CD4-positive, alpha-beta T cell treated with Interleukin-15 for 1 hour (primary cell): ENCODE measurements at places on chromosomes 12 and 14.

DNA sequence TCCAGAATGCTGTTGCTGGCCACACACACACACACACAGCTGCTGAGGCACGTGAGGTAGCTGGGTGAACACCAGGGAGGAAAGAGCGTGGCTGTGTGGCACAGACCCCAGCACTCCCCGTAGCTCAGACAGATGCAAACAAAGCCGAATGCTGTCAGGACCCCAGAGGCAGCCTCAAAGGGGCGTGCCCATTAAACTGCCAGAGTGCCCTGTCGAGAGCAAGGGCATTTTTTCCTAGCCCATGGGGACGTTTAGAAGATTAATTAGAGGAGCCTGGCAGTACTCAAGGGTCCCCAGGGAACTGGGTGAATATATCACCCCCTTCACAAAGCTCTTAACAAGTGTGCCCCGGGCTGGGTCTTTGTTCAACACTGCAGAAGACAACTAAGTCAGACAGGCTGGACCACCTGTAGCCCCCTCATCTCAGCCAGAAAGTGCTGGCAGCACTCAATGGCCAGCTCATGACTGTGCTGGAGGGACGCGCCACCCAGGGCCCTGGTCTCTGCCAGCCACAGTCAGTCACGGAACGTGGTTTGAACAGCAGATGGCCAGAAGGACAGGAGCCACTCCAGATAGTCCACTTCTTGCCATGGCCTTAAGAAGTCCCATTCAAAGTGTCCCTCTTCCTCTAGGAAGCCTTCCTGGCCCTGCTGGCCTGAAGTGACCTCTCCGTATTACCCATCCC is 37.5 kb downstream of the TTC7B start:
- no peak for DNase-seq

- no peak for DNase-seq
These were observed 26.2 kb downstream of the TMEM30B start for GRCh38 chr14:61254808-61255526.

DNA sequence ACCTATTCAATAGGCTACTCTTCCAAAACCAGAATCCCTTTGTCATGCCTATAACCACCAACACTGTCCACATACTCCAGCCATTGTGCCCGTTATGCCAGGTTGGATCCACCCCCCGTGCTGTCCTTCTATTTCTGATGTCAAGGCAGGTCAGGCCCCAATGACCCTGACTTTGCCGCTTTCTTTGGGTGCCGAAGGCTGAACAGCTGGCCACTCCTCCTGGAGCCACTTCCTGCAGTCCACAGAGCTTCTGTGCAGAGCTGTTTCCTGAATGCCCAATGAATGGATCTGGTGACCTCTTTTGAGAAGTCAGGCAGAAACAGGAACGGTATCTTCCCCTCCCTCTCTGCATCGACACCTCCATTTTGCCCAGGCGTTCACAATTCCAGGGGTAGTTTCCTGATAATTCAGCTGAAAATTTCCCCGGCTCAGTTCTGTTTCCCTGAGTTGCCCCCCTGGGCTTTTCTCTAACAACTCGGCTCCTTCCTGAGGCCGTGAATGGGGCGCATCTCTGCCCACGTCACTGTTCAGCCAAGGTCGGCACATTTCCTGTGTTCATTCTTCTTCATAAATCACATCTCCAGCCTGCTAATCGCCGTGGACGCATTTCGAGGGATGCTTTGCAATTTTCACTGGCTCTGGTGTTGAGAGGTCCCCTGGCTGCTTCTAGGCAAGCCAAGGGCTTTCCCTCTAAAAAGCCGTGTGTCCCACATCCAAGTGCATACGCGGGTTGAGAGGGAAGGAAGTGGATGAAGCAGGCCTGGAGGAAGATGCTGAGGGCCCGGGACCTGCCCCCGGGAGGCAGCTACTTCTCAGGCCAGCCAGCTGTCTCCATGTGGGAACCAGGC is 86.5 kb downstream of the PAPOLA start:
- DNase-seq, result no peak

GRCh38 chr14:23864861-23865260 is 88.7 kb upstream of the DHRS4 start:
- no peak for DNase-seq

- DNase-seq, result no peak
These were observed 70.2 kb upstream of the TCL1A start for GRCh38 chr14:95784137-95784536.

DNA sequence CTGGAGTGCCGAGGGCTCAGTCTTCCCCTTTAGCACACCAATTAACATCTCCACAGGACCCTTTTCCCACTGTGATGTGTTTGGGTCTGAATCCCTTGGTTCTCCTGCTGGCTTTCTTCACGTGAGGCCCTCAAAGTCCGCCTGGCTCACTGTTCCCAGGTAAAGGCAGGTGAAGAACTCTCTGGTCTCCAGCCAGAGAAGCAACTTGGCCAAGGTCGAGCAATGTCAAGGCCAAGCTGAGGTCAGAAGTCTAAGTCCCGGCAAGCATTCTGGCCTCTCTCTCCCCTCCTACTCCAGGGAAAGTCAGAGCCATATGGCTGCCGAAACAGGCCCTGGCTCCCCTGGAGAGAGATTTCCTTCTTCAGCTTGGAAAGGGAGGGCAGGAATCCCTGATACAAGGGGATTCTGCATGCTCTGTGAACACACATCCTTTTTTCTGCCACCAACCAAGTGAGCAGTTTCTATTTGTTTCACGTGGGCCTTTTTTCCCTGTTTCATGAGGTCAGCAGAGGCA is 61.4 kb upstream of the ESRRB start:
- DNase-seq, result no peak

- DNase-seq, result no peak
These were observed 41.0 kb downstream of the GSC start for GRCh38 chr14:94728950-94729349.

DNA sequence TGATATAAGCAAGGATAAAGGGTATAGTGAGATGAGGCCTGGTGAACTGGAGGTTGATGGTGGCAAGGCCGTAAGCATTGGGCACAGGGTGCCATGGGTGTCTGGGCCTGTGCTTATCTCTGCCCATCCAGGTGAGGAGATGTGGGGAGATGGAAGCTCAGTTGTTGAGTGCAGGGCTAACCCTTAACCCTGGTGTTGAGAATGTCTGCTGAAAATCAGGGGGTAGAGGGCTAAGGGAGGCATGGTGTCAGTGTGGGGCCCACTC is 86.1 kb downstream of the SYNE2 start:
- no peak for DNase-seq

DNA sequence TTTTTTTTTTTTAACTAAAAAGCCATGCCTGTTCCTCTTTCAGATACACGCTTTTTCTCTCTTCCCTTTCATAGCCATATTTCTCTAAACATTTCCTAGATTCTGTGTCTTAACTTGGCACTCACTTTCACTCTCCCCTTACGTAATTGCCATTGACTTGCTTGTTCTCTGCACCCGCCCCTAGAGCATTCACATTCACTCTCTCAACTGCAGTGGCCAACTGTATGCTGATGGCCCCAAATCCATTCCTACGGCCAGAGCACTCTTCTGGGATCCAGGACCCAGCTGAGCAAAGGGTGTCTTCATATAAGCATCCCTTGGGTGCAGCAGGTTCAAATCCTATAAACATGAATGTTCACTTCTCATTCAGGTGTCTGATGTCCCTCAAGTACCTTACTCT is 59.5 kb downstream of the CKB start:
- no peak for DNase-seq

- peak; percentile 37 for DNase-seq
These were observed 198.2 kb upstream of the PLEKHG7 start for GRCh38 chr12:92504594-92504981.

- DNase-seq, result peak; percentile 41
These were observed 34.3 kb upstream of the TEX22 start for GRCh38 chr14:105363847-105364708.

- DNase-seq, result no peak
These were observed 22.9 kb upstream of the RASSF8 start for GRCh38 chr12:25935355-25936144.

DNA sequence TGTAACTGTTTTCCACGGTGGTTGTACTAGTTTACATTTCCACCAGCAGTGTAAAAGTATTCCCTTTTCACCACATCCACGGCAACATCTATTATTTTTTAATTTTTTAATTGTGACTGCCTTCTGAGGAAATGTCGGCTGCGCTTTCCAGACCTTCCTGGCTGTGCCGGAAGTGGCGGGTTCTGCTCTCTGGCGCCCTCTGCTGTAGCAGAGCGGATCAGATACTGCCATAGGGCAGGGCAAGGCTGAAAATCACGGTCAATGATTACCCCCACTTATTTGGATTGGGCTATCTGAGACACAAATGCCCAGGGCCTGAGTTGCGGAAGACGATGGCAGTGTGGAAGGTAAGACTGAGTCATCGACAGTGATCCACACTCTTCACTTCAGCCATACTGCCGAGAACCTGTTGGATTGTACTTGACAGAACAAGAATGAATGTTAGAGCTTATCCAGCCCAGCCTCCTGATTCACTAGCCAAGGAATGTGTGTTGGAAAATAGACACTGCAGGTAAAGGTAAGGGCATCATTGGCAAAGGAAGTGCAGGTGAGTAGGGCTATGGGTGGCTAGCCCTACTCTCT is 124.2 kb downstream of the NTF3 start:
- DNase-seq, result no peak

- DNase-seq, result no peak
These were observed 32.2 kb downstream of the SLC25A21 start for GRCh38 chr14:37140176-37140575.

DNA sequence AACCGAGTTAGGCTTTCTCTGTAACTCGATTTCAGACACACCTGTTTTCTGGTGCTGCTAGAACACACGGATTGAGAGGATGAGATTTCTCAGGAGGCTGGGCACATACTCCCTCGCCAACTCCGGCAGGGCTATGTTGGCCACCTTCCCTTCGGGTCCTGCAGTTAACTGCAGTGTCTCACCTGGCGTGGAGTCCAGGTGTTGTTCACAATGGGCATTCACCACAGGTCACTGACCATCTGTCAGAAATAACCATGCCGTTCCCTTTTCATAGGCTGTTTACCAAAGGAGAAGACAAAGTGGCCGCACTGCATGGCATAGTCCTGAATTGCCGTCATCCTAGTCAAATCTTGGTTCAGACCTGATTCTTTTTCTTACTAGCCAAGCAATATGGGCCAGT is 5.5 kb upstream of the KCNH3 start:
- no peak for DNase-seq

GRCh38 chr12:100651694-100652093 is 78.2 kb downstream of the GAS2L3 start:
- DNase-seq, result no peak

DNA sequence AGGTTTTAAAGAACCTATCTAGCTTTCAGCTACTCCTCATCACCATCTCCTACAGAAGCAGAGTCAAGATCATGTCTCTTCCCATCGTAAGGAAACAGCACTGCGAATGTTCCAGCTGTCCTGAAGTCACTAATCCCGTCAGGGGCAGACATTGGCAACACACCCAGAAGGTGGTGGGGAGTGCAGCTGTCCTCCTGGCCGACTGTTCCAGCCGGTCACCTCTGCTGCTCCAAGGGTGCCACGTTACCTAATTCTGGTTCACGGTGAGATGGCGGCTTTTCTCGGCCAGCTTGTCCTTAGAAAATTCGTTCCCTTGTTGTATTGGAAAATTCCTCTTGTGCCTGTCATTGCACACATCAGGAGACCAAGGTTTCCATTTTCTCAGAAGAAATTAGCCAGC is 196.2 kb downstream of the ZFP36L1 start:
- DNase-seq, result no peak

GRCh38 chr12:92472201-92472600 is 230.6 kb upstream of the PLEKHG7 start:
- DNase-seq, result no peak

- DNase-seq, result no peak
These were observed 85.1 kb downstream of the IFNG start for GRCh38 chr12:68074306-68075027.

DNA sequence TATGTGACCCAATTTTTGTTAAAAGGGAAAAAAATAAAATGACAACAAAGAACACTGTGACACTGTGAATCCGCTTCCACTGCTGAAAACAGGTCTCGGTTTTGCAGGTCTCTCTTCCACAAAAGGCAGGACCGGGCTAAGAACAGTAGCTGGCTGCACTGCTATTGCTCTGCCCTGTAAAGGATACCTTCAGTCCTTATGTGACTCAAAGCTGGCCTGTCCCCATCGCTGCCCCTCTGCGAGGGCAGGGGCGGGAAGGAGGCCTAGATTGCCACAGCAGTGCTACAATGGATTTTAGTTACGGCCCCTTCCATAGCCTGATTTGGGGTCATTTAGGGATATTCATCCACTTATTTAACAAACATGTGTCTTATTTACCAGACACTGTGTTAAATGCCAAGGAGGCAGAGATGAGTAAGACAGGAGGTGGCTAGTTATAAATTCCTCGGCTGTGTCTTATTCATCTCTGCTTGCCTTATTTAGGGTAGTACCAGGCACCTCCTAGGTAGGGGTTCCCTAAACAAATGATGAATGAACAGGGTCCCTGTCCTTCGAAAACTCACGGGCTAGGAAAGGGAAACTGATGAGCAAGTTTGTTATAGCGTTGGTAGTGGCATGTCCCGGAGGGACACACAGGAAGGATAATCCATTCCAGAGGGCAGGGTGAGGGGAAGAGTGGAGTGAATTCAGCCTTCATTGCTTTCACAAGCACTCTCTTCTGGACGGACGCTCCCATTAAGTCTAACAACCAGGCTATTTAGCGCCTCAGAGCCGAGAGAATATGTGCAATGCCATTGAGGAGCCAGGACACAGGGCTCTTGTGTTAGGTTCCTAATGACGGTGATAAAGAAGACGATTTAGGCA is 73.3 kb downstream of the EID3 start:
- no peak for DNase-seq

DNA sequence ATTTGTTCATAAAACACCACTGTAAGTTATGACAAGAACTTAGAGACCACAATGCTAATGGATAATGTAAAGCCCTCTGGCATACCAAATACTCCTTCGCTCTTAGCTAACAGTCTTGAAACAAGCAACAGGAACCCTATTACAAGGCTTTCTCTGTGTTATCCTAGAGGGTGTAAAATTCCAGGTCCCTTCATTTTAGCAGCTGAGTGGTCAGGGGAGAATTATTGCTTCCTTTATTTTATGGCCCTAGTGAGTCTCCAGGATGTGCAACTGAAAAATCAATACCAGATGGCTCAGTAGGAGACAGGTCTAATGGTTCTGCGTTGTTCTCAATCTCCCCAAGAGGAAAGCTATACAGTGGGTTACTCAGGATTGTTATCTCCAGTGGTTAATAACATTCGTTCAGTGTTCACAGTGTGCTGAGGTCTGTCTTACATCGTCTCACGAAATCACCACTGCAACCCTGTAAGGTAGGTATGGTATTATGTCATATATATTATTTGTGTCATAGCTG is 172.7 kb upstream of the CNOT2 start:
- DNase-seq, result no peak

DNA sequence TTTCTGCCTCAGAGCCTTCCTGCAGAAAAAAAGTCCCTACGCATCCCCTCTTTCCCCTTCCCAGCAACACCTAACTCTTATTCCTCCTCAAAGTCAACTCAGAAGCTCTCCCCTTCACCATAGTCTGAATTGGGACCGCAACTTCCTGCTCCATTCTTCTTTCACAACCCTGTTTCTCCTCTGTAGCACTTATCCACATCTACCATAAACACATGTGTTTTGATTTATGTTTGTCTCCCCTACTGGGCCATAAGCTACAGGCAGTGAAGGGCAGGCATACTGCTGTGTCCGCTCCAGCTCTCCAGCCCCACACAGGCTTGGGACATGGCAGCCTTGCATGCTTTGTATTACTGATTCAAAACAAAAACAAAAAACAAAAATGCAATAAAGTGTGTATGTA is 5.9 kb downstream of the SDR9C7 start:
- DNase-seq, result no peak

- no peak for DNase-seq
These were observed 15.8 kb upstream of the PTPRR start for GRCh38 chr12:70936203-70936813.

GRCh38 chr12:80491166-80491565 is 47.1 kb downstream of the PTPRQ start:
- no peak for DNase-seq
